Stimulated activated CD8-positive, alpha-beta memory T cell treated with anti-CD3 and anti-CD28 coated beads, Interleukin-7, amount 100 ng/mL, for 1 hour (primary cell): ENCODE measurements at places on chromosomes 7 and 10.

- no peak for DNase-seq
Measured at GRCh38 chr7:147079921-147080420, 963.4 kb downstream of the CNTNAP2 start.

GRCh38 chr7:27955011-27955410 lies 215.0 kb downstream of the TAX1BP1 start:
- no peak for DNase-seq

DNA sequence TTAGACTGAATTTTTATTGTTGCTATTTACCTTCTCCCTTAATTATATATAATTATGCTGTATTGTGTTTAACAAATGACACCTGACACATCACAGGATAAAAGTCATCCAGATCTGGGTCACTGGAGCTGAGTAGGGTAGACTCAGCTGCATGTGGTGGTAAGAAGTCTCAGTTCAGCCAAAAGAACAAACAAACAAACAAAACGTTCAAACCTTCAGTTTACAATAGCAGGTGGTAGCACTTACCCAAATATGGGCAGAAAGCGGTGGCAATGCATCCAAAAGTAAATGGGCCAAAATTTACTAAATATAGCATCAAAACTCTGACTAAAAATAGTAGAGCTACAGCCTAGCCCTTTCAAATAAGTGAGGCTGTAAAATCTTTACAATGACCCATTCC lies 42.2 kb downstream of the ZWINT start:
- DNase-seq: no peak

DNA sequence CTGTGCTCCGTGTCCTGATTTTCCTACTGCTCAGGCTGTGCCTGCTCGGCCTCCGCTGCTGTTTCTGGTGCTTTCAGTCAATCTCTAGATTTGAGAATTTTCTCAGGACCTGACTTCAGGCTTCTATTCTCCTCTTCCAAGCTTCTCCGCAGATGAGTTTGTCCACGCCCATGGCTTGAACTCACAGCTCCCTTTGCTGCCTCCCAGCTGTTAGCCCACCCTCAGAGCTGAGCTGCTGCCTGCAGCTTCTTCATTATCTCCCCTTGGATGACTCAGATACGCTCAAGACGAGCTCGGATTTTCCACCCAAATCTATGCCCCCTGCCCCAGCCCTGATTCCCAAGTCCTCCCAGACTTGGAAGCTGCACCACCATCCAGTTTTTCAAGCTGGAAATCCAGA lies 104.7 kb downstream of the FGFR2 start:
- no peak for DNase-seq

GRCh38 chr7:11648101-11648500 lies 183.9 kb downstream of the THSD7A start:
- DNase-seq: no peak

DNA sequence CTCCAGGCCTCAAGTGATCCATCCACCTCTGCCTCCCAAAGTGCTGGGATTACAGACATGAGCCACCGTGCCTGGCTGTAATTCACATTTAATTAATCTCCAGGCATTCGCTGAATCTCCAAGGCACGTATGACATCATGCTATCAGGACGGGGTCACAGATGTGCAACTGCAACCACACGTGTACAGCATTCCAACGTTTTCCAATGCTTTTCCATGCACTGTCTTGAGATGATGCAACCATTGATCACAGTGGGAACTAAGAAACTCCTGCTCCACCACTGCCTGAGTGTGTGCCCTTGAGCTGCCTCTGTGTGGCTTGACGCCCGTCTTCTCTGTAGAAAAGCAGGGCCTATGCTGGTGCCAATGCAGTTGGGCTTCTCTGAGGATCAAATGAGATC lies 119.8 kb upstream of the LYZL2 start:
- DNase-seq: no peak

- DNase-seq: no peak
Measured at GRCh38 chr7:137462074-137462715, 118.7 kb upstream of the PTN start.
